ENCODE measurements at places on chromosomes 12 and 14. TPM values are rescaled to one million over a fixed set of nuclear protein-coding genes. Genes with fewer than 3 reads are reported as not detected.

CLEC4A gene
- total RNA-seq: not detected

DTX3 gene
- 18.8 TPM for total RNA-seq

KLRK1 gene
- 0.09 TPM for total RNA-seq

NRIP2 gene
- not detected for total RNA-seq

IL22 gene
- not detected for total RNA-seq

CCDC197 gene
- total RNA-seq: not detected

RNF212B gene
- not detected for total RNA-seq

C14orf132 gene
- total RNA-seq: 3.8 TPM

TAS2R43 gene
- total RNA-seq: not detected

BAG5 gene
- 24.9 TPM for total RNA-seq

ZNF385A gene
- total RNA-seq: 17.2 TPM

EPYC gene
- total RNA-seq: not detected

HSPA2 gene
- 40.2 TPM for total RNA-seq

RNASE11 gene
- not detected for total RNA-seq

WASHC3 gene
- 27.7 TPM for total RNA-seq

PRB2 gene
- total RNA-seq: not detected

PHLDA1 gene
- 66.0 TPM for total RNA-seq

DLK1 gene
- 0.42 TPM for total RNA-seq

SERPINA1 gene
- total RNA-seq: 3.1 TPM

OVCH1 gene
- not detected for total RNA-seq

CPNE6 gene
- total RNA-seq: not detected

PPM1H gene
- 8.0 TPM for total RNA-seq

AQP5 gene
- total RNA-seq: not detected
